ENCODE measurements at places on chromosomes 6 and 20. TPM values are rescaled to one million over a fixed set of nuclear protein-coding genes. Genes with fewer than 3 reads are reported as not detected.

The PROKR2 gene
- not detected for total RNA-seq

The MYCT1 gene
- total RNA-seq = 156 TPM

- DNase-seq = no peak
These were observed 259.1 kb downstream of the LY86 start for GRCh38 chr6:6847591-6847990.

- no peak for DNase-seq
These were observed 65.0 kb upstream of the SLC2A12 start for GRCh38 chr6:134117409-134117808.

The HEBP2 gene
- 63.9 TPM for total RNA-seq

- DNase-seq = no peak
These were observed 418.5 kb upstream of the JARID2 start for GRCh38 chr6:14827354-14827753.

DNA sequence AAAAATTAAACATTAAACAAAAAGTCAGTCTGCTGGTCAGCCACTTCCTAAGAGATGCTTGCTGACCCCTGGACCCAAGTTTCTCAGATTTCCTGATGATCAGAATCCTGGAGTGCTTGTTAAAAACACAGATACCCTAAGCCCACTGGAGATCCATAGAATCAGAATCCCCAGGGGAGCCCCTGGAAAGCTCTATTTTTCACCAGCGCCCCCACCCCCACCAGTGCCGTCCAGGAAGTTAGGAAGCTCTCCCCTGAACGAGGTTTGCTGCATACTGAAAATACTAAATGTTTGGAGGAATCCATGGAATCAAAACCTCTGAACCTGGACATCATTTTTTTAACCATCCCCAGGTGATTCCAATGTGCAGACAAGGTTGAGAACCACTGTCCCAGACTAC lies 69.2 kb downstream of the BFSP1 start:
- no peak for DNase-seq

GRCh38 chr6:14288910-14289309 lies 171.3 kb downstream of the CD83 start:
- DNase-seq = no peak

DNA sequence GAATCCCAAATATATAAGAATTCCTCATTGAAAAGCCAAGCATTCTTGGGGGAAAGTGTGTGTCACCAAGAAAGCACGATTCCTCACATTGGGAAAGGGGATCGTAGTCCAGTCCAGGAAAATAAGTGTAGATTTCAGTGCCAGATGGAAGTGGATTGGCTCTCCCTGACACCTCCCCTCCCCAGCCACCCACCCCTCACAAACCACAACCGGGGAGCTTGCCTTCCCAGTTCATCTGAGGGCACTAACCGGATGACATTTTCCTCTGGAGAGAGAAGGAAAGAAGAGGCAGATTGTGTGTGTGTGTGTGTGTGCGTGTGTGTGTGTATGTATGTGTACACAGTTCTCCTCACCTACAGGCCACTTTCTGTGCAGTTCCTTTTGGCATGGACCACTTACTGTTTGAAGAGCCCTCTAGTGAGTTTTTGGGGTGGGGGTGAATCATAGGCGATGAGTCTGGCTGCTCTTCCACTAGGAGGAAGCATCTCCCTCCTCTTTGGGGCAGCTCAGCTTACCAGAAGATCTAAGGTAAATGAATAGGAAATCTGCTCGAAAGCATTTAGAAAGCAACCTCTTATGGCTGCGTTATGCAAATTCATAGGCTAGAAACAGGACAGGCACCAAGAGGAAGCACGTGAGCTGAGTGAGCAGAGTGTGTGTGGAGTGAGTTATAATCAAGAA lies 20.8 kb downstream of the DAAM2 start:
- no peak for DNase-seq

GRCh38 chr6:44511126-44511525 lies 123.6 kb downstream of the CDC5L start:
- DNase-seq = no peak

All from glomerular endothelial cell (primary cell).